ENCODE measurements at places on chromosomes 3 and 15.

DNA sequence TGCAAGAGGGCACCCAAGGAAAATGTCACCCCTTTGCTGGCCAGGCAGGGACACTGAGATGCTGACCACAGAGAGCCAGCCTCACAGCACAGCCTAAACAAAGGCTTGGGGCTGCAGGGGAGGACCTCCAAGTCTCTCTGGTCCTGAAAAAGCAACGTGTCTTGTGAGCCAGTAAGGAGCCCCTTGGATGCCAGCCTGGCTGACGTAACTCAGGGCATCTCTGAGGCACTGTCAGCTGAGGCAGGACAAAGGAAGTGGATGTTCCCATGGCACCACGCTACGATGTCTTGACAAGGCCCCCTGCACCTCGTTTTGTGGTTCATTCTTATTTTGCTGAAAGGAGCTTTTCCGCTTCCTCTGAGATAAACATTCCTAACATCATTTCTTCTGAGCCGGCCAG, 160.7 kb downstream of the OR4M2 start:
- DNase-seq, result no peak

DNA sequence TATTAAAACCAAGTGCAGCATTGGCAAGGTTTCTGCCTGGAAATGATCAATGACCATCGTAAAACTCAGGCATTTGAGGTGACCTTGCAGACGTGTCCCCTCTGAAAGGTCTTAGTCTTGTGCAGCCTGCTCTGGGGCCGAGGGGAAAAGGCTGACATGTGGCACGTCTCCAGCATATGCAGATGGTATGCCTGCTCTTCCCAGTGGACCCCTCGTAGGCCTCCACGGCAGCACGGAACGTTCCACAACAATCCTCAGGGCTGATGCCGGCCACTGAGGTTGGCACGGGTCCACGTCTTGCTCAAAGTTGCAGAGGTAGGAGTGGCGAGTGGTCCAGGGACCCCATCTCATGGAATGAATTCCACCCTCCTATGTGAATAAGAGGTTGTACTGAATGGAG, 247.5 kb upstream of the LYSMD4 start:
- no peak for DNase-seq

DNA sequence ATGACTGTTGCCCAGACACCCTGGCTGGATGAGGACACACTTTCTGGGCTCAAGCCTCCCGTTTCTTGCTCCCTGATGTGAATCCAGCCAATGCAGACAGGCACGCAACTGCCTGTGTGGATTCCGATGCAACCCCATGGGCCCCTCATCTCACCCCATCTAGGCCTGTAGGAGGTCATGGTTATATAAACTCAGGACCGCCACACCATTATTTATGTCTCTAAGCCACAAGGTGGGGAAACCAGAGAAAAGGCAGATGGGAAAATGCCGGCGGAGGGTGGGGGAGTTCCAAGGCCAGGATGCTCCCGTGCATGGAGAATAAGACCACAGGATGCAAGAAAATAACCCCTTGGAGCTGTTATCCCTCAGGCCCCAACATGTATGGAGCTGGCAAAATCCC, 2.0 kb downstream of the MESP1 start:
- DNase-seq, result no peak

GRCh38 chr3:31106912-31107311, 212.5 kb upstream of the GADL1 start:
- DNase-seq, result no peak

GRCh38 chr15:38127306-38127771, 125.3 kb upstream of the SPRED1 start:
- no peak for DNase-seq

DNA sequence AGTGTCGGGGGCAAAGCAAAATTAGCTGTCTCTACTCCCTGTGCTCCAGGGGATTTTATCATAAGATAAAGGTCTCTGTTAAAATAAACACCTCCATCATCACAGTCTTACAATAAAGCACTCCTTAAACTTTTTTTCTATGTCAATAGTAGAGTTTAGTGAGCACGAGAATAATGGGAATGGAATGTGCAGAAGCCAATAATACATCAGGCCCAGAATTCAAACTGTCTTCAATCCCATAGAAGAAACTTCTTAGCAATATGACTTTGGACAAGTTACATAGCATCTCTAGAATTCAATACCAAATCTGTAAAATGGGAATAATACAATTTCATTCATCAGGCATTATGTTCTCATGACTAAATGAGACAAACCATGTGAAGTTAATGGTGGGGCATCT, 49.0 kb upstream of the EPHA3 start:
- no peak for DNase-seq

DNA sequence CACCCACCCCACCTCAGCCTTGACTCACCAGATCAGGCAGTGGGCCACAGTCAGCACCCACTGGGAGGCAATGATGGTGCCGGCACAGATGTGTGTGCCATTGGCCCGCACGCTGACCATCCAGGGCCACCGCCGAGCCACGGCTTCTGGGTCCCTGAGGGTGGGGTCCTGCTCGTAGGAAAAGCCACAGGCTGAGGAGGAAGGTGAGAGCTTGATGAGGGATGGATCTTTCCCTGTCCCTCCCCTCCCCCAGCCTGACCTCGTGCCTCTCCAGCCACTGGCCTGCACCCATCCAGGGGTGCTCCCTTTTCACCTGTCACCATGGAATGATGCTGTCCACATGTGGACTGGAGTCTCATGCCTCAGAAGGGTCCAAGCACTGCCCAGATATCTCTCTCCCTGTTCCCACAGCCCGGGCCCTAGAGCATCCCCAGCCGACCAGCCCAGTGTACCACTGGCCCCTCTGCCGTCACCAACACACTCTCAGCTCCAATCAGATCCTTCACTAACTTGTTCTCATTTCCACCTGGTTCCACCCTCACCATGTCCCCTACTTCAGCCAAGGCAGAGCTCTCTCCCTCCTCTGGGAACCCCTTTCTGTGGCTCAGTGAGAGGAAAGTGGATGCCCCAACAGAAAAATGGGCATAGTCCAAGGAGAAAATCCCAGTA, 2.0 kb downstream of the PRSS50 start:
- no peak for DNase-seq

GRCh38 chr3:175356899-175357324, 497.8 kb downstream of the NAALADL2 start:
- no peak for DNase-seq

GRCh38 chr15:33988384-33988783, 20.1 kb downstream of the CHRM5 start:
- no peak for DNase-seq
